NCI-H2171 treated with DMSO at 0.1 percent for 48 hours (cell line): ENCODE measurements at places on chromosomes 3 and 15.

DNA sequence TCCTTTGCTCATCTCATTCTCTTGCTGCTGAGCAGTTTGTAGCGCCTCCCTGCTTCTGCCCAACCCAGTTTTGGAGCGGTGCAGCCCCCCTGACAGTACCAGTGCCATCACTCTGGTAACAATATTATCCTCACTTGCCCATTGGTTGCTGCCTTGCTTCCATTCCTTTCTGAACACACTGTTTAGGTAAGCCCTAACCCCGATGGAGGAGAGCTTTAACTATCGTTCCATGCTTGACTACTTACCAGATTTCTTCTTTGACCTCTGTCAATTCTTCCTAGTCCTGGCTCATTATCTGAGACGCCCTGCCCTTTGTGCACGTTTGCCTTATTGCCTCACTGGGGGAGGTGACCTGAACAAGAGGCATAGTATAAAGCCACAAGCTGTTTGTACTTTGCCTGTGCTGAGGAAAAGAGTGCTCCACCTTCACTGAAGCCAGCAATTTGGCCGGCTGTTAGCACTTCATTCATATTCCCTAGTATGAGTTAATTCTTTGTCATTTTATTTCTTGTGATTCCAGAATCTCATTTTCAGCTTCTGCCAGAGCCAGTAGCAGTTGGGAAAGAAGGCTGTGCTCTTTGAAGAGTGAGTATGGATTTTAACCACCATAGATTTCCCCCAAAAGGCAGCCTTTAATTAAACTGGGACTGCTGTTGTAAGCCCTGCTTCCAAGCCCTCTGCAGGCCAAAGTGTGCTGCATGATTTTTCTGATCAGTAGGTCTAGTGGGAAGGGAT lies 11.9 kb downstream of the ABHD6 start:
- no peak for DNase-seq

DNA sequence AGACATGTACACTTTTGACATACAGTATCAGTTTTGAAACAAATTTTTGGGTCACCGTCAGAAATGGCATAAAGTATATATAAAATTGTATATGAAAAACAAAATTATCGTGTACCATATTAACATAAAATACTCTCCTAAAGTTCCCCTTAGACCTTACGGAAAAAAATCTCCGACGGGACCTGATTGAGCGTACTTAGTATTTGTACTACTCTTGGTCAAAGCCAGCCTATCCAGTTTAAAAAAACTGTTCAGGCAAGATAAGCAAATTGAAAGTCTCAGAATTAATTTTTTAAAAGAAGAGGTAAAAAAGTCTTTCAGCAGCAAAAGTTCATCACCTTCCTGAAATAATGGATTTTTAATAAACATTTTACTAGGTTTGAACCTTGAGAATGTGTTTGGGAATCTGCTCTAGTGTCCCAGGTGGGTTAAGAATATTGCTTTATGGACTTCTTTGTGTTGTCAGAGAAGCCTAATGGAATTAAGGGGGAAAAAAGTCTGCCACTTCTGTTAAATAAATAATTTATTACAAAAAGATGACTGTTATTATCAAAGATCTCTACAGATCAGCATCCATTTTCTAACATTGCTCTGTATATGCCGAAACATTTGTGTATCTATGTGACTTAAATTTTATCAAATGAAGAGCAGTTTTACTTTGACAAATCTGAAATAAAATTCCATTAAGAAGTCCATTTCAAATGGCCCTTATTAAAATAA lies 48.6 kb downstream of the ZBTB20 start:
- DNase-seq = no peak

- DNase-seq = no peak
These were observed 73.1 kb upstream of the SLCO3A1 start for GRCh38 chr15:91780387-91780786.

DNA sequence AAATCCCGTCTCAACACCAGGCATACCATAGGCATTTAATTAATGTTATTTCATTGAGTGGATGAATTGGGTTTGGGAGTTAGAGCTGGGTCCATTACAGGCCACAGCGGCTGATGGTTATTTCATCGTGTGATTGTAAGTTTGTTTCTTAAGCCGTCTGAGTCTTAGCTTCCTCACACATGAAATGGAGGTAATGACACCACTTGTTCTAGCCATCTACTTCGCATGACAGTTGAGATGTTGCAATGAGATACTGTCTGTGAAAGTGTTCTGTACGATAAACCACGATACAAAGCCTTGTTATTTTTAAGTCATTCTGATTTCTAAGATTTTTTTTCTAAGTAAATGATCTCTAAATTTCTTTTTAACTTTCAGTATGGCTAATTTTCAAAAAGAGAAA lies 8.6 kb upstream of the TP63 start:
- DNase-seq = no peak

DNA sequence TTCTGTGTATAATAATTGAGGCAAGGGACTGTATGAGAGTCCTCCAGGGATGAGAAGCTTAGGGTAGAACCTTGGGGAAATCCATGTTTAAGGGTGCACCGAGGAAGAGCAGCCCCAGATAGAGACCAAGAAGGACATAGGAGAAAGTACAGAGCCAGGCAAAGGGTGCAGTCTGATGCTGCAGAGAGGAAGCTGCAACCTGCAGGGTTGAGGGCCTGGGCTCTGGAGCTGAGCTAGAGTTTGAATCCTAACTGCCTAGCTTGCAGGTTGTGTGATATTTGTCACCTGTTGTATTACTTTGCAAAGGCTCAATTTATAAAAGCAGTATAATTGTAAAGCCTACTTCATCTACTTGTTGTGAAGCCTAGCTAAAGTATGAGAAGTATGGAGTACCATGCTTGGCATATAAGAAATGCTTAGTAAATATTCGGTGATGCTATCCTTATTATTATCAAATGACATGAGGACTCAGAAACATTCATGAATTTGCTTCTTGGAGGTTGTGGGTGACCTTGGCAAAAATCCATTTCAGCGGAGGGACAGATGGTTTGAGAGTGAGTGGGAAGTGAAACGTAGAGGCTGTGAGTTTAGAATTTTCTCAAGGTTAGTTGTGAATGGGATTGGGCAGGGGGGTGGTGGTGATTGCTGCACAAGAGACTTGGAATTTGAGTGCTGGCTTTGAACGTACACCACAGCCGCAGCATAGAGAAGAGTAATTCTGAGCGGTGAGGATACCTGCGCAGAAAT lies 43.8 kb downstream of the PLCL2 start:
- peak; percentile 22 for DNase-seq
